ENCODE measurements at places on chromosomes 4 and X. TPM values are rescaled to one million over a fixed set of nuclear protein-coding genes. Genes with fewer than 3 reads are reported as not detected.

GRCh38 chr4:66000510-66001117 lies 330.3 kb upstream of the EPHA5 start:
- DNase-seq, result no peak

GRCh38 chr4:25524663-25525062 lies 131.0 kb upstream of the SLC34A2 start:
- DNase-seq, result no peak

DNA sequence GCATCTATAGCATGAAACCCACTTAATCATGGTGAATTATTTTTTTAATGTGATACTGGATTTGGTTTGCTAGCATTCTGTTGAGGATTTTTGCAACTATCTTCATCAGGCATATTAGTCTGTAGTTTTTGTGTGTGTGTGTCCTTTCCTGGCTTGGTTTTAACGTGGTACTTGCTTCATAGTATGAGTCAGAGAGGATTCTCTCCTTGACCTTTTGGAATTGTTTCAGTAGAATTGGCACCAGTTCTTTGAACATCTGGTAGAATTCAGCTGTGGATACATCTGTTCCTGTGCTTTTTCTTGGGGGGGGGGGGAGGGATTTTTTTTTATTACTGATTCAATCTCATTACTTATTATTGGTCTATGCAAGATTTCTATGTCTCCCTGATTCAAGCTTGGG lies 232.0 kb upstream of the KLF8 start:
- no peak for DNase-seq

SYN1 gene
- total RNA-seq, result 0.17 TPM

TMSB15A gene
- 3.6 TPM for total RNA-seq

FOXR2 gene
- not detected for total RNA-seq
